ENCODE measurements at places on chromosomes 13 and 19.

DNA sequence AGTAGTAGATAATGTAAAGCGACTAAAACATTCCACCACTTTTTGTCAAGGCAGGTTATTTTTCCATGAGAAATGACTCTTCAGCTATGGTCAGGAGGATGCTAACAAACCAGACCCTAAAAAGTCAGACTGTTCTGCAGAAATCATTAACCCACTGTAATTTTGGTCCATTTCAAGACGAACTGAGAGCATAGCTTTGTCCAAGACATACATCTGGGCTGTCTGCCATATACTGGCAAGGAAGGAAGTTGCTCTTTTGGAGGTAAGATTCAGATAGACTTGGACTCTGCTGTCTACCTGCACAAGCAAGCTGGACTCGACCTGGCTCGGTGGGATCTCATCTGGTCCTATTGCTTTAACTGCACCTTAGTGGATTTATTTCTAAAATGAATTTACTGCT lies 207.8 kb downstream of the POSTN start:
- DNase-seq, result no peak

DNA sequence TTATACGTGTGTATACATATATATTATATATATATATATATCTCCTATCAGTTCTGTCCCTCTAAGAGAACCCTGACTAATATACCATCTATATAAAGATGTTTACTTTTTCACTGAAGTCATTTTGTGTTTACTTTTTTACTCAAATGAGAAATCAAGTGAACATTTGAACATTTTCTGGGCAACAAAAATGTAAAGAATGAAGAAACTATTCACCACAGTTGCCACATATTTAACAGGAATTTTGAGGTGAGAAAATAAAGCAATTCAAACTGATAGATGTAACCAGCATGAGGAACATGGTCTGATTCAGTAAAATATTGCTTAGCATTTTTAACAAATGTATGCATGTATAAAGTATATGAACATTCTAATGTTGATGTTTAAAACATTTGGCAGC lies 299.2 kb upstream of the KLHL1 start:
- DNase-seq, result no peak

- DNase-seq, result no peak
Observed at GRCh38 chr13:93108111-93108601, 118.5 kb upstream of the GPC6 start.

DNA sequence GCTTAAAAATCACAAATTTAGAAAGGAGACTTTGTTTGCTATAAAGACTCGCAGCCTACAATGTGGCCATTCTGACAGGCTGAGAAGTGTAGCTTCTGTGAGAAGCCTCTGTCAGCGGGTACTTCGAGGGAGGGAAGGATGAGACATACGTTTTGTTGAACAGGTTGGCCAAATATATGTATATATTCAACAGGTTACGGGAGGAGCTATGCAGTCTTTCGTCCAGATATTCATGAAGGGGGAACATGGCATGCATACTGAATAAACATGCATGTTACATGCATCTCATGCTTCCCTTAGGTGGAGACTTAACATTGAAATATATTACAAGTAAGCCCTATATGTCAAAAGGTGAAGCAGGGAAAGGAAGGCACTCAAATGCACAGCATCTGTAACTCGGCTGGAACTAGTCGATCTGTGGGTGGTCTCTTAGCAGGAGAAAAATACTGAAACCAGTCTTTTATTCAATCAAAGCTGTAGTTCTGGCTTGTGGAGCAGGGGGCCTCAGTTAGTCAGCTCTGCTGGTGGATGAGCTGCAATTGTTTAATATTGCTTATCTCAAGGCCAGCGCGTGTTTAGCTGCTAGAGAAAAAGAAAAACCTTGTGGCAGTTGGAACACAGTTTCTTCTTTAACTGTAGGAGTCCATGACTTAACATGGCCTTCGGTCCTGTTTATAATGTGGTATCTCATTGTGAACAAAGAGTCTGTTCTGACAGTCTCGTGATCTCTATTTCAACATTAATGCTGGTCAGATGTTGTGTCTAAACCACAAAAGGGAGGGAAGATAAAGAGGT lies 94.3 kb downstream of the FAM216B start:
- DNase-seq, result peak; percentile 70

- no peak for DNase-seq
Observed at GRCh38 chr19:17623224-17623935, 64.8 kb downstream of the UNC13A start.

- DNase-seq, result no peak
Observed at GRCh38 chr13:21825801-21826200, 154.9 kb downstream of the FGF9 start.

DNA sequence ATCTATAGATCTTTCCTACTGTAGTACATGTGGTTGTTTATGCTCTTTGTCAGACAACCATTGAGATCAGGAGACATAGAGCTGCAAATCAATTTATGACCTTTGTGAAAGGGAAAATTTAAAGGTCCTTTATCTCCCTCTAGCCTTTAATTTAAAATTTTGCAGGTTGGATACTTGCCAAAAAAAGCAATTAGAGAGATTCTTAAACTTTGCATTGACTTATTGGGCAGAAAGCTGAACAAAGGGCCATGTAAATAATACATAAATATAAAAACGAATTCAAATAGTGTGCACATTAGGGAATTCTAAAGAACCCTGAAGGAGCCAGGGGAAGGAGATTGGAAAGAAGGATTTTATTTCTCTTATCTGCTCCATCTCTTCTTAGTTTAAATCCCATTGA lies 22.0 kb upstream of the RB1 start:
- DNase-seq, result no peak

DNA sequence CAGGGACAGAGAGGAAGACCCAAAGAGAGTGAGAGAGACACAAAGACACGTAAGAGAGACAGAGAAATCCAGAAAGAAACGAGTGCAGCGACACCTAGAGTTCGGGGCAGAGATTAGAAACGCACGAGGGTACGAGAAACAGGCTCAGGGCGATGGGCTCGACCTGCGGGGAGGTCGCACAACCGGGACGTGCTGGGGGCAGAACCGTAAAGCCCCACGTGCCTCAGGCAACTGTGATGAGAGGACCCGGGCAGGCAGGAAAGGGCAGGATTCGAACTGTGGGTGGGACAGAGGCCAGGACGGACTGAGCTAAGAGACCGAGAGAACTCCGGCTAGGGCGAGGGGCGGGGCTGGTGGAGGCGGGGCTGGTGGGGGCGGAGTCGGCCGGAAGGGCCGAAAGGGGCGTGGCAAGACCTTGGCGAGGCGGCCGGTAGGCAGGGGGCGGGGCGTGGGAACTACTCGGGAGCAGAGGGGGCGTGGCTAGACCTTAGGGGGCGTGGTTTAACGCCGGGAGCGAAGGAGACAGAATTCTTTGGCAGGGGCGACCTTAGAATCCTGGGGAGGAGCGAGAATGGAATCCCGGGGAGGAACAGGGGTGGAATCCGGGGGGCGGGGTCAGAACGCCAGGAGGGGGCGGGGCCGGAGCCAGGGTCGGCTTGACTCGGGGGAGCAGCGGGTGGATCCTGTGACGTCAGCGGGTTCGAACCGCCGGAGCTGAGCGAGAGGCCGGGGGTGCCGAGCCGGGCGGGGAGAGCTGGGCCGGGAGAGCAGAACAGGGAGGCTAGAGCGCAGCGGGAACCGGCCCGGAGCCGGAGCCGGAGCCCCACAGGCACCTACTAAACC lies at the start of gene NECTIN2:
Gene NECTIN2 (plus strand): TSS at position 686 of the 843 bp plus-strand sequence. CDS start 229 bp downstream, outside the sequence.
- DNase-seq, result peak; percentile 100

DNA sequence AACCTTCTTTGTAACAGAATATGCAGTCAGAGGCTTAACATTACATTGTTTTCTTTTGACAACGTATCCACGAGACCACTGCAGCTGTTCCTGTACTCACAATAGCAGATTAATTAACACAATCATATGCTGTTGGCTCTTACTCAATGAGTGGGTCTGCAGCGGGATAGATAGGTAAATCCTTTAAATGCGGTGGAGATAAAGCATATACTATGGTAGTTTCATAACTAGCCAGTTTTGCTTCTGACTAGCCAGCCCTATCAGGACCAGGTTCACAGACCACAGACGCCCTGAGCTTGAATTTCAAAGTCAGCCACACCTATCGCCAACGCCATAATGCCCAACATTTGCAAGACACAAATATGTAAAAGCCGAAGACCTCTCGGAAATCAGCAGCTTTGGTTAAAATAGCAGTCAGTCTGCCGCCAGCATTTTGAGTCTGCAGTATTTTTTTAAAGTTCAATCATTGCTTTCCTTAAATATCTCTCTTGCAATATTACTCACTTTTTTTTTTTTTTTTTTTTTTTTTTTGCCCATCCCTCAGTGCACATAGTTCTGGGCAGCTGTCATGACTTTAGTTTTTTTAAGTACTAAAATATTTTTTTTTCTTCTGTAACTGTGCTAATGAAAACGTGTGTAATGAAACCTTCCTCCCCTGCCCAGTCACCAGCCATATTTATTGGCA lies 120.5 kb downstream of the ZNF536 start:
- DNase-seq, result no peak

GRCh38 chr13:98307463-98308085 lies 130.5 kb upstream of the RNF113B start:
- DNase-seq, result peak; percentile 63

DNA sequence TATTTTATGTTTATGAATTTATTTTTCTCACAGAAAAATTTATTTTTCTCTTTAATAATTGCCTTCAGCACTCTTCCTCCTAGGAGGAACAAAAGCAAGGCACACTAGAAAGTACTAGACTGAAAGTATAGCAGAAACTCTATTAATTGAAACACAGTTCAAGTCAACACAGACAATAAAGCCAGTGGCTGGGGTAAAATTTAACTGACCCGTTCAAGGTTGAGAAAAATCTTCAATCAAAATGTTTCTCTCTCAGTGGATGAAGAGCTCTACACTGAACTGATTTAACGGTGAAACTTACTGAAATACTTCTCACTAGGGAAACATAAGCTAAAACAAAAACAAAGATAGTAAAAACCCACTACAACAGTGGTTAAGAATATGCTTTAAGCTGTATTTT lies 230.1 kb upstream of the MIR17HG start:
- DNase-seq, result no peak

DNA sequence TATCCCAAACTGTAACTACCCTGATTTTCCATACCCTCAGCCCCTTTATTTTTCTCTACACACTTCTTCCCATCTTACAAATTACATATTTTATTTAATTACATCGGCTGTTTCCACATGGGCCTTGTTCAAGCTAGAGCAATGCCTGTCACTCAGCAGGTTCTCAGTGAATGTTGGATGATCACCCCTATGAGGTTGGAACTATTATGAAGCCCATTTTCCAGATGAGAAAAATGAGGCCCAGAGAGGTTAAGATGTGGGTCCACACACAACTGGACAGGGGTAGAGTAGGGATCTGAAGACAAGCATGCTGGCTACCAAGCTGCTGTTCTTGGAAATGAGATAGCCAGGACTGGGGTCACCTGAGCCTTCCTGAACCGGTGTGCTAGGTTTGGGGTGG lies 10.0 kb downstream of the MAG start:
- no peak for DNase-seq

- DNase-seq, result no peak
Observed at GRCh38 chr13:31236211-31236786, 36.5 kb downstream of the B3GLCT start.

- no peak for DNase-seq
Observed at GRCh38 chr13:39787086-39787487, 131.6 kb downstream of the COG6 start.

DNA sequence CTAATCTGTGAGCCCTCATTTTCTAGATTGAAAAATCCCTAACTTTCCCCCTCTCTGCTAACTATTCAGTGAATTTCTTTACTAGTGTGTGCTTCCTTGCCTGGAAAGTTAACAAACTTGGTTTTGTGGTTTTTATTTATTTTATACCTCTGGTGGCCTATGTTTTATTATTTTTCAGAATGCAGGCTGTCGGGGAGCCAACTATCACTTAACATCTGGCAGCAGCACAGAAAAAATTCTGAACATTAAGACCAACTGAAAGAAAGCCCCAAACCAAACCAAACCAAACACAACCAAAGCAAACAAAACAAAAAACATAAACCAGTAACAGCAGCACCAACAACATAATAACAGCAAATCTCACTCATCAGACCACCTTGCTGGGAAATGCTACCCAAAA lies 109.0 kb upstream of the KL start:
- DNase-seq, result peak; percentile 12

DNA sequence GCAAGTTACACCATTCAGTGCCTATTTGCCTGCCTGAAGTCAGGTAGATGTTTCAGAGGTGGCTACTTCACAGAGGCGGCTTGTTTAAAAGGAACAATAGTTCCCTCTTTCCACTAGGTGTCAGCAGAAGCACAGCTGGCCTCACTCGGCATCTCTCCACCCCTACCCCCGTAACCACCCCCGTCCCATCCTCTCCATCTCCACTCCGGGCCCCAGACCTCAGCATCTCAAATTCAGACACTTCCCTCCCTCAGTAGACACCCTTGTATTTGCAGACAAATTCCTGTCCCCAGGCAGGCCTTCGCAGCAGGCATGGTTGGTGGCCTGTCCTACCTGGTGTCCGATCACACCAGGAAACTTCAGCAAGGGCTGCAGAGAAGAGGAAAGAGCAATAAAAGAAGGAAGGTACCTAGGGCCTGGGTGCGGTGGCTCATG lies 9.1 kb upstream of the DPP9 start:
- no peak for DNase-seq

GRCh38 chr13:48232420-48233045 lies 473 bp upstream of the ITM2B start:
- DNase-seq, result no peak

DNA sequence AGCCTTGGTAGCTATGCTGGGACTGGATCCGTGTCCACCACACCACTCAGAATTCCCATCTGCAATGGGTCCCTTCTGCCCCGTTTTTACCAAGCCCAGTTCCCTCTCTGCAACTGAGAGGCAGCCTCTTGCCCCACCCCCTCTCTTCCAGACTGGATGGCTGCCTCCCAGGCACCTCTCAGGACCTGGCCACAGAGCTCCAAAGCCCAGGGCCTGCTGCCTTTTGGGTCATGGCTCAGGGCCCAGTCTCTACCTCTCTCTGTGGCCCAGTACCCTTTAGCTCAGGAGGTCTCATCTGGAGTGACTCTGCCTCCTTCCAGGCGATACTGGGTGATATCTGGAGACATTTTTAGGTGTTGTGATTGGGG lies 10.3 kb upstream of the ZBTB7A start:
- no peak for DNase-seq

- DNase-seq, result no peak
Observed at GRCh38 chr13:28704919-28705318, 13.9 kb downstream of the SLC46A3 start.

DNA sequence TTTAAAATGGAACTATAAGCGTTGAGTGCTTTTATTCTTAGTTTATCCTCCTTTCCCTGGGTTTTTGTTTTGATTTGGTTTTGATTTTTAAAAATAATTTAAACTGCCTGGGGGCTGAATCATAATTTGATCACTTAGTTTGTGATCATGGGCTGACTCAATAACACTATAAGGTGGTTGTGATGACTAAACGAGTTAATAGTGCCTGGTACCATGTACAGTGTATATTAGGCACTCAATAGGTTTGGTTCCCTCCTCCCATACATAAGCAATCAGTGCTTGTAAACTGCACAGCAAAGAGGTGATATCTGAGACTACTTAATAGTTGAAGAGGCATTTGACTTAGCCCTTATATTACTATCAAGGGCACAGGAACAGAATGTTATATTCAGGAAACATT lies 200.9 kb upstream of the RFC3 start:
- DNase-seq, result no peak
